Frontal cortex (tissue), 4 donors: ENCODE measurements at places on chromosomes 13 and 19. TPM values are rescaled to one million over a fixed set of nuclear protein-coding genes. Genes with fewer than 3 reads are reported as not detected.

DNA sequence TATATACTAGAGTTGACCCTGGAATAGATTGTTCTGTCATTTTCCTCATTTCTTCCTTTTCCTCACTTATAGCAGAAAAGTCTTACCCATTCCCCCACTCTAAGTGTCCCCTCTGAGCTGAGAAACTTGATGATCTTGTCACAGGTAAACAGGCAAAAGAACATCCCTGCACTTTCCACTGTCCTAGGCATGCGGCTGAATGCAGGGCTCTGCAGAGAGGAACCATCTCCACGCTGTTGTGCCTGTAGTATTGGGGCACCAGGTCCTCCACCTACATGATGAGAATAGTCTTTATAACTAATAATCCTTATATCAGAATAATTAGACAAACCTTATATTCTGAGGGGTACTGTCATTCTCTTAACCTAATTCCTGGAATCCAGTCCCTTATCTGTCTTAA, 211.3 kb downstream of the RBM26 start:
- no peak for DNase-seq

DNA sequence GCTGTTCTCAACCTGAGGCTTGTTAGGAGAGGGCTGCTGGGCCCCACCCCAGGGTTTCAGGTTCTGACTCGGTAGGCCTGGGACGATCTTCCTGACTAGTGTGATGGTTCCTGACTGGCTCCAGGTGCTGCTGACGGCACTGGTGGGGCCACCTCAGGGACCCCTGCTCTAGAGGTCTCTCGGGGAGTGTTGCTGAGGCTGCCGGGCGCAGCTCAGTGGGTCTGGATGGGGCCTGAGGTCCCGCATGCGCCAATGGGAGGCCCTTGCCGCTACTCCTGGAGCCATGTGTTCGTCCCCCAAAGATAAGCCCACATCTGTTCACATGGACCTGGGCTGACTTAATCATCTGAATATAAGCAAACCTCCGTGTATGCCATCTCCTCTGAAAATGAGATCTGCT, 133.0 kb downstream of the ATP11A start:
- DNase-seq, result no peak

Gene IQCN
- total RNA-seq, result 0.41 TPM

Gene ZNF841
- 52.6 TPM for total RNA-seq

Gene MPHOSPH8
- 33.4 TPM for total RNA-seq
